SK-MEL-5 (cell line): ENCODE measurements at places on chromosomes 5 and 9. TPM values are rescaled to one million over a fixed set of nuclear protein-coding genes. Genes with fewer than 3 reads are reported as not detected.
A peak's percentile ranks its signal among the peaks of the same experiment; 100 is the strongest.

DNA sequence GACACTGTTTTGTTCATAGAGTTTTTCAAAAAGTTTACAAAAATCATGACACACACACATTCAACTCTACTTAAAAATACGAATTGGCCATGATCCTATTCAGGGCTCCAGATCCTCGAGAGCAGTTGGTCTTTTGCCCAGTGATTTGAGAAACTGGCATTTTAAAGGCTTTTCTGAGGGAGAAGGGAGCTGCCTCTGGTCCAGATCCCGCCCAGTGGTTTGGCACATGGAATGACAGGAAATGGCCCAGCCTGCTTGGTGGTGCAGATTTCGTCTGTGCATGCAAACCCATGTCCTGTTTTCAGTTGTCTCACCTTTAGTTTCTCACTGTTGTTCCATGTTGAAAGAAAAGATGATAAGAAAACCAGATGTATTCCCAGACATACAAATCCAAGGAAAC is 3.6 kb downstream of the CAMK4 start:
- DNase-seq, result peak; percentile 44

GRCh38 chr5:175566697-175567096 is 88.3 kb downstream of the SFXN1 start:
- DNase-seq, result no peak

- DNase-seq, result peak; percentile 10
Observed at GRCh38 chr5:154995679-154996078, 17.9 kb upstream of the KIF4B start.

DNA sequence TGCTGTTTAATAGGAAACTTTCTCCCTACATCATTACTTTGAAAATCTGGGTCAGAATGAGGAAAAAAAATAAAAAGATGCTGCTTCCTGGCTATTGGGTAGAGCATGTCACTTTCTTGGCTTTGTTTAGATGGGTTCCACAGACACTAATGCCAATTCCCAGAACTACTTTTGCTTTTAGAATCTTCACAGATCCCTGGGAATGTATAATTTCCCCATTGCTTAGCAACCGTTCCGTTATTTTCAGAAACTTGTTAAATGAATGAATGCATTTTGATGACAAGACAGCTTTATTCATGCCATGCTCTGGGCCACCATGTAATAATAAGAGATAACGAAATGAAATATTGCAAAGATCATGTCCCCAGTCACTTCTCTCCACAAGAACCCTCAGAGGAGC is 126.5 kb upstream of the TRPC7 start:
- DNase-seq, result no peak

- no peak for DNase-seq
Observed at GRCh38 chr9:120100595-120100994, 479.4 kb downstream of the CDK5RAP2 start.

DNA sequence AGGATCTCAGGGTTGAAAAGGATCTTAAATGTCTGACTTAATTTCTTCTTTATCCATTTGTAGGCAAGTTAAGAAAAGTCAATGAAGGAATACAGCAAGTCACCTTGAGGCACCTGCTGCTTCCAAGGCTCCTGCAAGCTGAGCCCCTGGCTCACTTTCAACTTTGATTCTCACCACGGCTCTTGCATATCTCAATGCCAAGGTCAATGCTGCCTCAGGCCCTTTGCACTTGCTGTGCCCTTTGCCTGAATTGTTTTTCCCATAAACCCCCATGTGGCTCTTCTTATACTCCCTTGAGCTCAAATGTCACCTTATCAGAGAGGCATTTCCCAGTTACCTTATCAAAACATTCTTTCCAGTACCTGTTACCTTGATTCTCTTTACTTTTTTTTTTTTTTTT is 144.3 kb upstream of the RAPGEF1 start:
- no peak for DNase-seq

DNA sequence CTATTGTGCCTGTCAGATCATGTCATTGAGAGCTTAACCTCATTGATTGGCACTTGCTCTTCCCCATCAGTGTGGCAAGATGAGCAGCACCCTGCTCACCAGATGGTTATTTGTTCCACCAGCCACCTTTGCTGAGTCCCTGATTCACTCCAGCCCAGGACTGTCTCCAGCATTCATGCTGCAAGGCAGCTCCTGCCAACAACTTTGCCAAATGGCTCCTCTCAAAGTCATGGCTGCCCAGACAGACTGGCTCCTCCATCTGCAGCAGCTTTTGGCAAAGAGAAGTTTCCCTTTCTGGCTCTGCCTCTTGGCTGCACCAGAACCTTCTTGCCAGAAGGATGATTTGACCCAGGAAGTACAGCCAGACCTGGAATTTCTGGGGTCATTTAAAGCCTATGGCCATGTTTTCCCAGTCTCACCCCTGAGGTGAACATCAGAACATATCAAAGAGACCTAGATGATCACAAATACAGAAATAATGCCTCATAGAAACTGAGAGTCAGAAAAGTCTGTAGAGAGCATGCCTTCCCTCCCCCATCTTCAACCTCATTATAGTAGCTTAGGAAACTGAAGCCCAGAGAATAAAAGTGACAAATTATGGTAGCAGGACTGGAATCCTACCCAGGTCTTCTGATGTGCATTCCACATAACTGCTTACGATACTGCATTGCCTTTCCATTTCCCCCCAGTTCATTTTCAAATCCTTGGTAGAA is 10.4 kb downstream of the PPP2R2B start:
- no peak for DNase-seq

DNA sequence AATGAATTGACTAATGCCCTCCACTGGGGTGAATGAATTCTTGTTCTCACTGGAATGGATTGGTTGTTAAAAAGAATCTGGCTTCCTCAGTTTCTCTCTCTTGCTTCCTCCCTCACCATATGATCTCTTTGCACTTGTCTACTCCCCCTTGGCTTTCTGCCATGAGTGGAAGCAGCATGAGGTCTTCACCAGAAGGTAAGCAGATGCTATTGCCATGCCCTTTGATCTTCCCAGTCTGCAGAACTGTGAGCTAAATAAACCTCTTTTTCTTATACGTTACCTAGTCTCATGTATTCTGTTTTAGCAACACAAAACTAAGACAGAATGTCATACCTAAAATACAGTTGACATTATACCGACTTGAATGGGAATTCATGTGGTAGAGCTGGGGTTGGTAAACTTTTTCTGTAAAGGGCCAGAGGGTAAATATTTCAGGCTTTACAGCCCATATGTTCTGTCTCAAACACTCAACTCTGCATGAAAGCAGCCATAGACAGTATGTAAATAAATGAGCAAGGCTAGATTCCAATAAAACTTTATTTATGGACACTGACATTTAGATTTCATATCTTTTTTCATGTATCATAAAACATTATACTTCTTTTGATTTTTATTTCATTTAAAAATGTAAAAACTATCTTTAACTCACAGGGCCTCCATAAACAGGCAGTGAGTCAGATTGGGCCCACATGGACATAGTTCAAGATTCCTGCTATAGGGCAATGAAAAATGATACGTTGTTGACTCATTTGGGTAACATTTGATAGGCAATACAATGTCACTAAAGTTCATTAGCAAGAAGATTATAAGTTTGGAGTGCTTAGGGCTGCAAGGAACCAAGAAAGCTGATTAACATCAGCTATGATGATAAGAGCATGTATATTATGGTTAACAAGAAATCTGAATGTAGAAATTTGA is 79.4 kb upstream of the TLE4 start:
- no peak for DNase-seq

GRCh38 chr5:173673295-173674101 is 57.0 kb upstream of the BOD1 start:
- no peak for DNase-seq

DNA sequence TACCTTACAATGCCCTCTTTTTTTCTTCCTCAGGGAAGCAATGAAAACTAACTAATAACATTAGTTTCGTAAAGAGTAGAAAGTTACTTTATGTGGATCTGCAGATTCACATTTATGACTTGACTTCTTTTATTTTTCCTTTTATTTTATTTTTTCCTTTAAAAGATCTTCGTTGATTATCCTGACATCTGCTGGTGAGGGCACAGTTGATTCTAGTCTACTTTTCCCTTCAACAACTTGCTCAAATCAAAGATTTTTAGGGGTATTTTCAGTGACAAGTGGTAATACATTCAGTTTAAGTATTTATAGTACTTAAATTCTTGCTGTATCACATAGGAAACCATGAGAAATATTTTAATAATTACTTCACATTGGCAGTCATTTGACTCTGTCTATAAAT is 4.9 kb downstream of the EDIL3 start:
- DNase-seq, result peak; percentile 14

DNA sequence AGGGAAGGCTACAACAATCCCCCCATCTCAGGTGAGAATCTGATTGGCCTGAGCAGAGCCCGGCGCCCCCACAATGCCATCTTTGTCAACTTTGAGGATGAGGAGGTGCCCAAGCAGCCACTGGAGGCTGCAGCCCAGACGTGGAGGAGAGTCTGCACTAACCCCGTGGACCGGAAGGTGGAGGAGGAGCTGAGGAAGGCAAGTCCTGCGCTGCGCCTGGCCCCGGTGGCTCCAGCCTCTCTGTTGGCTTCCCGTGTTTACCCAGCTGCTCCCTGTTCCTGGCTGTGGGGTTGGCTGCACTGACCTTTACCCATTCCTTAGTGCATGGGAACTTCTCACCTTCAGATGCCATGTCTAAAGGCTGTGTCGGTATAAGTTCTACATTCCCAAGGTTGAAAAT is 11.0 kb upstream of the CEL start:
- DNase-seq, result no peak

- no peak for DNase-seq
Observed at GRCh38 chr5:38554861-38555260, 1.6 kb downstream of the LIFR start.

DNA sequence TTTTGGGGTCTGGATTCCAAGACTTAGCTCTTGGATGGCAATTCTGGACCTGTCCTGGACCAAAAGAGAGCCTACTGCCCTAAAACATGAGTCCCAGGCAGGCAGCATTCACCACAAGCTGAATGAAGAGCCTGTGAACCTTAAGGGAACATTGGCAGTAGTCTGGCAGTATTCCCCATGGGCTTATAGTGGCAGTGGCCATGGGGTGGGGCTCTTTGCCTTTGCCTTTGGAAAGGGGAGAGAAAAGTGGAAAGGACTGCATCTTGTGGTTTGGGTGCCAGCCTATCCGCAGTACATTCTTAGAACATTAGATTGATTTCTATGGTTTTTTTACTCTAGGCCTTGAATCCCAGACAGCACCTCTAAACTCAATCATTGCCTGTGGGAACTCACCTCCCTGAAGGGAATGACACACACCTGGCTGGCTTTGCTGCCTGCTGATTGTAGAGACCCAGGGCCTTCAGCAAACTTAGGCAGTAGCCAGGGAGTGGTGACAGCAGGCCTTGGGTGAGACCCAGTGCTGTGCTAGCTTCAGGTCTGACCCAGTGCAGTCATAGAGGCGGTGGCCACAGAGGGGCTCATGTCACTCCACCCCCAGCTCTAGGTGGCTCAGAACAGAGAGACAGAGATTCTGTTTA is 216.3 kb downstream of the CETN3 start:
- no peak for DNase-seq

DNA sequence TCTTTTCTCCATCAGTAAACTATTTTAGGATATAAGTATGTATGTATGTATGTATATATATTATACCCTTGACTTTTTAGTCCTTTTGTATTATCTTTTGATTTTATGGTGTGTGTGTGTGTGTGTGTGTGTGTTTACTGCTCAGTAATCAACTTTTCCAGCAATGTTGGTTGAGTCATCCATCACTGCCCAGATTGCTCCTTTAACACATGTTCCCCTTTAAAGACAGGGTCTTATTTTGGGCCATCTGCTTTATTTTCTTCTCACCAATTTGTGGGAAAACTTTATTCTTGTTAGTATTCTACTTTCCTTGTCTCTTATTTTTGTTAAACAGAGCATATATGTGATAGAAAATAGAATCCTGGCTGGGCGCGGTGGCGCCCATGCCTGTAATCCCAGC is 28.1 kb downstream of the ANKRD33B start:
- DNase-seq, result no peak

GRCh38 chr5:143165049-143165880 is 238.2 kb downstream of the NR3C1 start:
- no peak for DNase-seq

DNA sequence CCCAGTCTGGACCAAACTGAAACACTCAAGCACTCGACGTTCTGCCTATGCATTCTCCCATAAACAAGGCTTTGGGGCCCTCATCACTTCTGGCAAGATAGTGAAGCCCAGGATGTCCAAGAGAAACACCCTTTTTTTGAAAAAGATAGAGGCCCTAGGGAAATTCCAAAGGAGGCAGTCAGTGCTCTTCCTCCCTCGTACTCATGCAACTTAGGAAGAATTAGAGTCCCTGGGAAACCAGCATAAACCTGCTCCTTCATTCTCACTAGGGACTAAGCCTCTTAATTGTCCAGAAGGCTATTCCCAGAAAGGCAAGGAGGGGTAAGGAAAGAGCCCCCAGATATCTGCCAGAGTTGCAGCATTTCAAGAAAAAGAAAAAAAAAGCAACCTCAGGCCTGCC is 7.8 kb upstream of the RUSC2 start:
- no peak for DNase-seq

DNA sequence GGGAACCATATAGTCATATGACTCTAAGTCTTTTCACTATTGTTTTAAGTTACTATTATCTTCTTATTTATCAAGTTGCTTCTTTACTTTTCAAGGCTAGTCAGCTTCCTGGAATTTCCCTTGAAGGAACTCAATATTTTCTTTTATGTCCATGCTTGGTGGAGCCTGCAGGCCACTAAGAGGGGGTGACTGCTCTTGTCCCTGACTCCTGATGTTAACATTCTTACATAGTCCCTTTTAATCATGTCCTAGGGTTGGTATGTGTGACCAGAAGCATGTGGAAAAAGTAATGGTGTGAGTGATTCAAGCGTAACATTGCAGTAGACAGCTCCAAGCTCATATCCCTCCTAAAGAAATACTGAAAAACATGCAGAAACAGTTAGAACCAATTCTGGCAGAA is 1536.2 kb upstream of the CDH9 start:
- DNase-seq, result no peak

DNA sequence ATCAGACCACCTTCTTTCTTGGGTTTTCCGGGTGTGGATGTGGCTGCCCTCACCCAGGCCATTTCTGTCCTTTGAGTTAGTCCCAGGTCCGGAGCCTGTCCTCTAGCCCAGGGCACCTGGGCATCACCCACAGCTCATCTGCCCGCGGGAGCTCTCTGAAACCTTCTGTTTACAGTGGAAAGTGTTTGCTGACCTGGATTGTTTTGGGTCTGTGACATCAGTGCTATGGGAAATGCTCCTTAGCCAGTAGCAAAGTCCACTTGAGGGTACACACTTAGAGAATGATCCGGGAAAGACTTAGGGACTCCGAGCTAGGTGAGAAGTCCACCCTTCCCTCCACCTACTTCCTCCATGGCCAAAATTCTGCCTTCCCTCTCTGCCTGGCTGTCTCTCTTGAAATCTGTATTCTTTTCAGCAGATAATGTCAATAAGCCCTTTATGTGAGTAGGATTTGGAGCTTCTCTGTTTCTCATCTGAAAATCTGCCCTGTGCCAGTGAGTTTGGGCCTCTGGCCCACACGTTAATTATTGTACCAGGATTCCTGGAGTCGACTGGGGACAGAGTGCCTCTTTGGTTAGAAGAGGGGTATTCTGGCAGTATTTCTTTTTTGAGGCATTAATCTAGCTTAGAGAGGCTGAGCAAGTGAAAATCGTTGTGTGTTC is 19.9 kb downstream of the ABLIM3 start:
- no peak for DNase-seq

- no peak for DNase-seq
Observed at GRCh38 chr5:150234576-150235499, 45.0 kb downstream of the SLC6A7 start.

Gene S1PR3
- total RNA-seq, result 0.50 and 0.56 TPM in 2 replicates

Gene NAA35
- 27.3 and 29.2 TPM in 2 replicates for total RNA-seq

Gene RABGAP1
- total RNA-seq, result 18.3 and 27.5 TPM in 2 replicates

Gene SRD5A1
- total RNA-seq, result 31.7 and 36.9 TPM in 2 replicates

Gene UNC5A
- total RNA-seq, result 0.08 TPM in 1 of 2 replicates, not detected in the other

Gene RBM18
- total RNA-seq, result 18.0 and 22.5 TPM in 2 replicates

Gene TMEM252
- not detected in 2 replicates for total RNA-seq

Gene ANKRD34B
- total RNA-seq, result 0.18 and 0.53 TPM in 2 replicates

Gene ADAMTSL2
- total RNA-seq, result 0.83 and 1.1 TPM in 2 replicates
